ENCODE measurements at places on chromosomes 13 and 19.

GRCh38 chr13:79187917-79188690 is 218.0 kb downstream of the RBM26 start:
- peak; percentile 9 for DNase-seq

- no peak for DNase-seq
Observed at GRCh38 chr13:65260946-65261891, 1968.9 kb downstream of the PCDH9 start.

DNA sequence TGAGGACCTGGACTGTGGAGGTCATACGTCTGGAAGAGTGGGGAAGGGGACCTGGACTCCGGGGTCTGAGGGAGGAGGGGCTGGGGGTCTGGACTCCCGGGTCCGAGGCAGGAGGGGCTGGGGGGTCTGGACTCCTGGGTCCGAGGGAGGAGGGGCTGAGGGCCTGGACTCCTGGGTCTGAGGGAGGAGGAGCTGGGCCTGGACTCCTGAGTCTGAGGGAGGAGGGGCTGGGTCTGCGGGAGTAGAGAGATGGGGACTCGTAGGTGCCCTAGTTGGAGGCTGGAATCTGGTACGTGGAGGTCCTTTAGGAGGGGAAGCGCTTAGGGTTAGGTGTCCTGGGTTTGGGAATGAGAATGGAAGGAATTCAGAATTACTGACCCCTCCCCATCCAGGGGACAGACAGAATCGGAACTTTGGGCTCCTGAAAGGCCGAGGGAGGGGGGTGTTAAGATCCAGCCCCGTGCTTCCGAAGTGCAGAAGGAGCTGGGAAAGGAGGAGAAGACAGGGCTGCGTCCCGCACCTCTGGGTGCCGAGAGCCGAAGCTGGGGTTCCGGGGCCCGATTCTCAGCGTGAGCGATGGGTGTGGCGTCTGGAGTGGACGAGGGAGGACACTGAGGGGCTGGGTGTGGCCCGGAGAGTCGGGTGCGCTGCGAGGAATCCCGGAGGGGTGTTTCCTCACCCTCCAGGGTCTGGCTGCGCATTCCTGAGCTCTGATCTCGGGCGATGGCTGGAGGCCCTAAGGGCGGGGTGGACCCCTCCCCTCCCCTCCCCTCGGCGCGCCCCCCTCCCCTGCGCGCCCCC is 608 bp downstream of the MYADM start:
- DNase-seq = no peak

DNA sequence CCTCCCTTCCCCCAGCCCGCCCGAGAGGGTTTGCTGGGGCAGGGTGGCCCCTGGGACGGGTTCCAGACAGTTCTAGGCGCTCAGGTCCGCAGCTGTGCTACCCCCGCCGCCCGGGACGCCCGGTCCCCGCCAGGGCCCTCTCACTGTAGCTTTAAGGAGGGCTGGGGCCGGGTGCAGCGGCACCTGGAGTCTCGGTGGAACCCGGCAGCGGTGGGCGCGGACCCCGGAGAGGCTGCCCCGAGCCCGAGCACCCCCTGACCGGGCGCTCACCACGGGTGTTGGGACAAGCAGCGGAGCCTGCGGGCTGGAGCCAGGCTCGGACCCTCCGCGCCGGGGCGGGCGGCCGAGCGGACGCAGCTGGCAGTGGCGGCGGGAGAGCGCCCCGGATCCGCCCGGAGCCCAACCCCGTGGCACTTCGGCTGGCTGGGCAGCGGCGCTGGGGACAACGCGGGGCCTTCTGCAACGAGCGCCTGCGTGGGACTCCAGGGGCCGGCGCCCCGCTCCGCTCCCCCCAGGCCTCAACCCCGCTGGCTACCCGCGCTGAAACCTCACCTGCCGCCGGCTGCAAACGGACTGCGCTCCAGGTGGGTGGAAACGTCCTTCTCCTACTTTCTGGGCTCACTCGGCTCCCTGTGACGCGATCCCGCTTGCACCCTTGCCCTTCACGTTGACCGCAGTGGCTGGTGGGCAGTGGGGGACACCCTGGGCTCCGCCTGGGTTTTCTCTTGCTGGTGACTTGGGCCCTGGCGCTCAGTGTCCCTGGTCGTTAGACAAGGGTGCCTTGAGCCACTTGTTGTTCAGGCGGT is 81.1 kb downstream of the ZNF429 start:
- peak; percentile 44 for DNase-seq

DNA sequence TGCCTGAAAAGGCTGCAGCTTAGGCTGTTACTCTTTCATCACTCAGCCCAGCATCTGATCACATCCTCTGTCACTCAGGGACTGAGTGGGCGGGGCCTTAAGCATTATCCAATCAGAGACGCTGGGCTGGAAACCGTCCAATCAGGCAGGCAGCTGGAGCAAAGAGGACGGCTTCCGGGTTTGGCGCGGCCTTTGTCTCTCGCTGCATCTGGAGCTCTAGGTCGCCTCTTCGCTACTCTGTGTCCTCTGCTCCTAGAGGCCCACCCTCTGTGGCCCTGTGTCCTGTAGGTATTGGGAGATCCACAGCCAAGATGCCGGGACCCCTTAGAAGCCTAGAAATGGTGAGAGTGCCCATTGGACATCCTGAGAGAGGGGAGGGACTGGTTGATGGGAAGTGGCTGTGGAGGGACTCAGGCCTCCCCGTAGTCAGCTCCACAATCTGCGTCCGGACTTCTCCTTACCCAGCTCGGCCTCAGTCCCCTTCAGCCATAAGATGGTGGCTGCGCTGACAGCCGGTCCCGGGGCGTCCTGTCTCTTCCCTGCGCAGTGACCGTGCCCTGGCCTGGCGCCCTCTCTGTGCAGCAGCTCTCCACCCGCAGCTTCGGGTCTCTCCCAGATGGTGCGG is at the start of gene ZNF486:
Gene ZNF486, plus strand, starts transcription at position 195 of the 625 bp plus-strand sequence. Its CDS starts 117 bp downstream, at position 312.
- DNase-seq = peak; percentile 97

GRCh38 chr13:24539500-24540165 is 27.1 kb upstream of the PARP4 start:
- DNase-seq = no peak

DNA sequence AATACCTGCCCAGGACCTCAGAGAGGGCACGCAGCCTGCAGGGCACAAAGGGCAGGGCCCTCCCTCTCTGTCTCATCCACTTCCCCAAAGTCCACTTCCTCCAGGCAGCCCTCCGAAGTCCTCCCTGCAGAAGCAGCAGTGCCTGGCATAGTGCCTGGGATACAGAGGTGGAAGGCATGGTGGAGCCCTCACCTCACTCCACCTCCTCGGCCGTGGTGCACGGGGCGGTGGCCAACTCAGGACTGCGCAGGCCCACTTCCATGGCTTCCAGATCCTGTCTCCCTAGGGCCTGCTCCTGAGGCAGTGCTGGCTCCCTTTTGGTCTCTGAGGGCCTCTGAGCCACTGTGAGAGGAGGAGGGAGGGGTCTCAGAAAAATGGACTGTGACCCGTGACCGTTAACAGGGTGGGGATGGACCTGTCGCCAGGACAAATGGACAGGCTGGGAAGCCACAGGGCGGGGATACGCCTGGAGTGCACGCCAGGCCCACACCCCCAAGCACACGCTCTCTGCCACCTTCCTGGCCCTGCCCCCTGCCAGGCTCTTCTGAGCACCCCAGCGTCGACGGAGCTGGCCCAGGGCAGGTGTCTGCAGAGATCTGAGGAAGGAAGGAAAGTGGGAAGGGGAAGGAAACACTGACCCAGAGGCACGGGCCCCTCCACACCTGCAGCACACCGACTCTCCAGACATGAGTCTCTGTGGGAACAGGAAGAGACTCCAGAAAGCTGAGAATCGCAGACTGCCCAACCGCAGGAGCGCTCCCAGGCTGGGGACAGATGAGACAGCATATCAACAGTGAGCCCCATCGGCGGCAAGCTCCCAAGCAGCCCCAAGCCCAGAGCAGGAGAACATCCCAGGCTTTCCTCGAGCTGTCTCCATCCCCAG is 8.4 kb downstream of the REXO1 start:
- no peak for DNase-seq

DNA sequence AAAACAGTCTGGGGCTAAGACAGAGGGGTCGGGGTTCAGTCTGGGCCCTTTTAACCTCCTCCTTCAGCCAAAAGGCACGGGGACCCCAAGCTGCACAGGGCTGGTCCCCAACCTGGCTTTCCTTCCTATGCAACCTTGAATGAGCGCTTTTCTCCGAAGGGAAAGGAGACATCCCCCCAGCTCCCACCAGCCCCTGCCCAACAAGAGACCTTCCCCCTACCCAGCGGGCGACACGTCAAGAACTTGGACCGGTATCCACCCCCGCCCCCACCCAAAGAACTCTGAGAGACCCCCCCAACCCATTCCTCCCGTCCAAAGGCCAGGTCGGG is 35.0 kb upstream of the NANOS3 start:
- no peak for DNase-seq

DNA sequence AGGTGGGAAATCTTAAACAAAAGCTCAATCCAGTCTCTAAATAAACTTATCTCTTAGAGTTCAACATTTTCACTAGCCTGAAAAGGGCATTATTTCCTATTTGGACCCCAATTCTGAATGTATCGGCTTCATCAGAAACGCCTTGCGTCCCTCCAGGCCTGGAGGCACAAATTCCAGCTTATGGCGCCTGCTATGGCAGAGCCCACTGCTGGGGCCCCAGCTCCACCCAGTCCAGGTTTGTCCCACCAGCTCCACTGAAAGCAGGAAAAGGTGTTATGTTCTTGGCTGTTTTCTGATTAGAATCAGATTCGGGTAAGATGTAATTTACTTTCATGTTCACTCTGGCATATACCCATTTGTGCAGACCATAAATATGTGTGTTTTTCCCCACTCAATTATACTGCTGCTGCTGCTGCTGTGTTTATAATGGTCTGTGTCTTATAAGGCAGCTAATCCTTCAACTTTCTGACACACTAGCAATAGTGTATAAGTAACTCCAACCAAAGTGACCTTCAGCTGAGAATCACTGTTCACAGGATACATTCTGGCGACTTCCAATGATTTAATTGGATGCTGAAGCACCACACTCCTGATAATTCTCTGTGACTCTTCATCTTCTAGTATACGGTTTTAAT is 6.4 kb downstream of the IRS2 start:
- no peak for DNase-seq

GRCh38 chr19:53506728-53507127 is 31.2 kb upstream of the ZNF331 start:
- DNase-seq = no peak

DNA sequence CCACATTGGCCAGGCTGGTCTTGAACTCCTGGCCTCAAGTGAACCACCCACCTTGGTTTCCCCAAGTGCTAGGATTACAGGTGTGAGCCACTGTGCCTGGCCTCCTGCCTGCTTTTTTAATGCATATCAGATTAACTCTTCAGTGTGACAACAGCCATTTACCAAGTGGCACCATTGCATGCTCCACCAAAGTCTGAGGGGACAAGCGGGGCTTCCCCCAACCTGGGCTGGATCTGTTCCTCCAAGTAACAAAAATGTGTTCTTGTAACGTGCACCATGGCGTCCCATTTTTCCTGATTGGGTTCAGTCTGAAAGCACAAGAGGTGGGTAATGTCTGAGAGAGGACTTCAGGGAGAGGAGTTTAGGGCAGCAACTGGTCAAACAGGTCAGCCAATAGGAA is 77.8 kb downstream of the TEX29 start:
- DNase-seq = no peak

DNA sequence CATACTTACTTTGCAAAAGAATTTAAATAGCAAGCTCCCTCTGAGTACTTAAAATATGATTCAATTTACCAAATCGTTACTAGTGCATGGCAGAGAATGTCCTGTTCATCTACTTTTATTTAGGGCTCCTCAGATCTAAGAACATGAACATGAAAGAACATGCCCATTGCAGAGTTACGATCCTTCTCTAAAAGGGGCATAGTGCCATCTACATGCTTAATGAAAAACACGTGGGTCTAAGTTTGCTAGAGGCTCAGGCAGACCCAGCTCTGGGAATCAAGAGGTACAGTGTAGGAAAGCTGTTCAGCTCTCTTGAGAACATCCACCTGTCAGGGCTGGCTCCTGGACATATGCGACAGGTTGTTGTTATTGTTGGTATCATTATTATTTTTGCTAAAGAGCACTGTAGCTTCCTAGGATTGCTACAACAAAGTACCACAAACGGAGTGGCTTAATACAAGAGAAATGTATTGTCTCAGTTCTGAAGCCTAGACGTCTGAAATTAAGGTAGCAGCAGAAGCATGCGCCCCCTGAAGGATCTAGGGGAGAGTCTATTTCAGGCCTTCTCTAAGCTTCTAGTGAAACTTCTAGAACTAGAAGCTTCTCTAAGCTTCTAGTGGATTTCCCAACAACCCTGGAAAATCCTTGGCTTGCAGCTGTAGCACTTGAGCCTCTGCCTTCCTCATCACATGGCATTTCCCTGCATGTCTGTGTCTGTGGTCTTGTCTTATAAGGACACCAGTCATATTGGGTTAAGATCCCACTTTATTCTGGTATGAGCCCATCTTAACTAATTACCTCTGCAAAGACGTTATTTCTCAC is 133.9 kb downstream of the DCT start:
- DNase-seq = peak; percentile 48

- DNase-seq = no peak
Observed at GRCh38 chr13:57991041-57991440, 359.5 kb downstream of the PCDH17 start.

DNA sequence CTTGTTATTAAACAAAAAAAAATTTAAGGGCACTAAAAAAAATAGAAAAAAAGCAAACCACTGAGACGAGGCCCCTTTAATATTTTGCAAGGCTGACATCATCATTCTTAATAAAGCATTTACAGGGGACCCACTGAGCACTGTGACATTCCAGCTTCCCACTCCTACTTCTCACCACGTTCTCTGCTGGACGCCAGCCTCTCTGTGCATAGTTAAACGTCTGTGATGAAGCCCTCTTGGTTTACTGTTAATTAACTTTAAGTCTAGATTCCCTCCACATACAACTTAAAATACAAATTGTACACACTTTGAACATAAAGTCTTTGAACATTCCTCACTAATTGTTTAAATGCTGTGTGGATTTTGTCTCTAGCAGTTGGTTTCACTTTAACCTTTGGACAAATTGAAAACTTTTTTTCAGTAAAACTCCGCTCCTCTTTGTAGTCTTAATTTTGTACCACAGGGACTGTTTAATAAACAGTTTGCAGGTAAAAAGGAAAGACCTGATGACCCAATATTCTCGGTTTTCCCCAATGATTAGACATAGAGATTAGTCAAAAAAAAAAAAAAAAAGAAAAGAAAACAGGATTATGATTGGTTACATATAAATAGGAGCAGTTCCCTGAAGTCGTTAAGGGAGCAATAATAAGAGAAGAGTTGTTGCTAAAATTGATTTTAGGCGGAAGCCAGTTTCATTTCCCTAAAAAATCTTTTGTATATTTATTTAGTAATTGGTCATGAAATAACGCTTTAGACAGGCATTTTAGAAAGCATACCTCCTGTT is 219.8 kb downstream of the MZT1 start:
- no peak for DNase-seq

DNA sequence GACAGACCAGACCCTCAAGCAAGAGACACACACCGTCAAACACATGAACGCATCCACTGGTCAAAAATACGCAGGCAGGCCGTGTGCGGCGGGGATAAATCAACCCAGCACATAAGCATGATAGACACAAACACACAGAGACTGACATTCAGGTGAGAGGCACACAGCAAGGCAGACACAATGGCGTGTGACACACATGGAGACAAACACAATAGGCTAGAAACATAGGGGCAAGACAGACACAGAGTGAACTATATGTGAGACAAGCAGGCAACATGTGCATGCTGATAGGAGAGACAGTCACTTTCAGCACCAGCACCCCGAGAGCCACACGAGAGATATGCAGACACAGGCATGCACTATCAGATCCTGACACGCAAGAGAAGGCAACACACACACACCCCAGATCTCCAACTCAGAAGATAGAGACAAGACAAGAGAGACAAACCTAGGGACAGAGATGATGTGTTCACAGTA is 6.9 kb upstream of the JUNB start:
- DNase-seq = no peak

- peak; percentile 94 for DNase-seq
Observed at GRCh38 chr13:109700176-109700575, 86.2 kb downstream of the IRS2 start.

- no peak for DNase-seq
Observed at GRCh38 chr19:5949792-5950305, 28.1 kb downstream of the RANBP3 start.

Data from NCI-H146 (cell line).